Suppressor macrophage (primary cell): ENCODE measurements at places on chromosomes 5 and 9.

DNA sequence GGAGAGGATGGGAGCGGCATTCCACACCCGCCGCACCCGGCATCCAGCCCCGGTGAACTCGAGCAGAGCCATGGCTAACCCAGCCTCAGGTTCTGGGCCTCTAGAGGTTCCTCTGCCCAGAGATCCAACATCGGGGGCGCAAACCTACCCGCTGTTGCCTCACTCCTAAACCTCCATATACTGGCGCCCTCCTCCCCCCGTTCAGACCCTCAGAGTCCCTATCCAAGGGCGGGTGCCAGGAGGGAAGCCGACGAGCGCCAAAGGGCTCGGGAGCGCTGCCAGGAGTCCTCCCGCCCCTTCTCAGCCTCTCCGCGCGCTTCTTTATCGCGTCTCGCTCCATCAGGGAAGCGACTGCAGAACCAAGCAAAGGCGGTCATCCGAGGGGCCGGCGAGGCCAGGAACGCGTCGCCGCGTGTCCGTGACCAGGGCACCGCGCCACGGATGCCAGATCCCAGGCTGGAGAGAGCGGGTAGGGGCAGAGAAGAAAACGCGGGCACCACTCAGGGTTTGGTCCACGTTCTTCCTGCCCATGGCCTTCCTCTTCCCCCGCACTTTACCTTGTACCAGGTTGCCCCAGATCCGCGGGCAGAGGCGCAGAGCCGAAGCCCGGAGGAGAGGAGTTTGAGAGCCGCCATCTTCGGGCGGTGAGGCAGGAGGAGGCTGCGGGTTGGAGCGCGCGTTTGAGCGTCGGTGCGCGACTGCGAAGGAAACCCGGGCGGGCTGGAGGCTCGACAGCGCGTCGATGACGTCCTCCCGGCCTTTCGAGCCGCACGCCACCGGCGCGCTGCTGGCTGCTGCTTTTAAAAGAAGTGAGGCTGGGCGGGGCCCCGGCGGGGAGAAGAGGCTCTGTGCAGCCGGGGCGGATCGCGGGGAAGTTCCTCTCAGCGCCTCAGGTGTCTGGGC is at the start of gene OXCT1:
TSS of gene OXCT1 (minus strand) at position 702 of the 903 bp plus-strand sequence. CDS start at position 635, 67 bp downstream.
- DNase-seq = peak; percentile 85

DNA sequence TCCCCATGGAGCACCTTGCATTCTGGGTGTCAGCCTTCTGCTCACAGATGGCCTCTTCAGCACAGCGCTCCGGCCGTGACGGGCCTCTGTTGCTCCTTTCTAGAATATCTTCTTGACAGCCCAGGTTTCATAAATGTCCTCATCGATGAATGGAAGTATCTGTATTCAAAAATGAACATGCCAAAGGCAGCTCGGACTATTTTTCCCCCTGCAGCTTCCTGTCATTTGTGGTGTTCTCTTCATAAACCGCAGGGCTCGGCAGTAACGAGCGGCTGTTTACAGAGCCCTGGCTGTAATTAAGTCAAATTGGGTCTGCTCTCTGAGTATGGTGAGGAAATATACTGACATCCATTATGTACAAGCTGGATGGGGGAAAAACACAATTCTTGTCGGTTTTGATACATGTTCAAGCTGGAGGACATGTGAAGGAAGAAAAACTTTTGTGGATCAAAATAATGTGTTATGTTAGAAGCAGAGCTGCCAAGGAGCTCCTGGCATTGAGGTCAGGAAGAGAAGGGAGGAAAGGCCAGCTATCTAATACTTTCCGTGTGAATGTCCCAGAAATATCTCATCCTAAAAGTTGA is 154.1 kb upstream of the CD180 start:
- no peak for DNase-seq

GRCh38 chr5:172339264-172340180 is 56.0 kb upstream of the UBTD2 start:
- no peak for DNase-seq

GRCh38 chr5:18433336-18433735 is 799.1 kb downstream of the TAF11L14 start:
- DNase-seq = no peak

- DNase-seq = peak; percentile 63
Observed at GRCh38 chr5:61817472-61818326, 485.6 kb downstream of the ZSWIM6 start.

GRCh38 chr5:9707732-9708462 is 77.7 kb upstream of the TAS2R1 start:
- no peak for DNase-seq

GRCh38 chr9:68515326-68516017 is 25.2 kb downstream of the TMEM252 start:
- no peak for DNase-seq

- no peak for DNase-seq
Observed at GRCh38 chr5:65862384-65862783, 64.0 kb upstream of the ERBIN start.

- peak; percentile 47 for DNase-seq
Observed at GRCh38 chr5:36089989-36090388, 23.3 kb upstream of the UGT3A2 start.

GRCh38 chr5:168477060-168477459 is 9.2 kb upstream of the RARS1 start:
- DNase-seq = no peak

GRCh38 chr9:81225596-81225995 is 463.8 kb downstream of the TLE1 start:
- DNase-seq = no peak

- peak; percentile 41 for DNase-seq
Observed at GRCh38 chr5:56123531-56124243, 109.4 kb downstream of the ANKRD55 start.

GRCh38 chr5:59275510-59276324 is 617.8 kb downstream of the PDE4D start:
- peak; percentile 52 for DNase-seq

- no peak for DNase-seq
Observed at GRCh38 chr9:33230756-33231622, 9.0 kb upstream of the SPINK4 start.

DNA sequence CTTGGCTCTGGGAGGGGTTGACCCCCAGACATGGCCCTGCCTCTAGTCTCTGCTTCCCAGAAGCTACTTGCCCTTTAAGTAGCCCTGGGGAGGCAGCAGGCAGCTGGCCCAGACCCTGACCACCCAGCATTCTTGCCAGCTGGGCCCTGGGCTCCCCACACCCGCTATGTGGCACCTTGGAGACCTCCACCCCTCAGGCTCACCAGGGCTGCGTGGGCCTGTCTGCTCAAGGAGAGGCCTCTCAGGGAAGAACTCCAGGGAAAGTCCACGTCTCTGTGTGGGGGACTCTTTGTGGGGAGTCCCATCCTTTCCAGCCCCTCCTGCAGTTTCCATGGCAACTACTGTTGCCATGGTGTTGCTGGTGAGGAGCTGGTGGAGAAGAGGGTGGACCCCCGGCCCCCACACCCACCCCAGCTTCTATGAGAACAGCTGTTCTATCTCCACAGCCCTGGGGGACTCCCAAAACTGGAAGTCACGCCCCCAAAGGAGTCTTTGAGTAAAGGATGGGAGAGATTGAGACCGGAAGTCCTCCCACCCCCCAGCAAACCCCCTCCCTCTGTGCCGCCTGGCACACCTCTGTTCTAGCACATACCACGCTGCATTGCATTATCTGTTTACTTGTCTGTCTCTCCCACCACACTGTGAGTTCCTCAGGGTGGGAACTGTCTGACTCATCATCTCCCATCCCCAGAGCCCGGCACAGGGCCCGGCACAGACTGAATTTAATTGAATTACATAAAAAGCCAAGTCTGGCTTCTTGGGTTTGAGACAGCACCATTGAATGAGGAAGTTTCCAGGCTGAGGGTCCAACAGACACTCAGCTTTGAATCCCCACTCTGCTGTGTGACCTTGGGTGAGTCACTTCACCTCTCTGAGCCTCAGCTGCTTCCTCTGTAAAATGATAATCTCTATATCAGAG is 12.6 kb downstream of the DNM1 start:
- peak; percentile 9 for DNase-seq

GRCh38 chr9:89961616-89962341 is 357.0 kb downstream of the GADD45G start:
- DNase-seq = peak; percentile 19

GRCh38 chr5:113615708-113616107 is 102.2 kb downstream of the YTHDC2 start:
- no peak for DNase-seq

DNA sequence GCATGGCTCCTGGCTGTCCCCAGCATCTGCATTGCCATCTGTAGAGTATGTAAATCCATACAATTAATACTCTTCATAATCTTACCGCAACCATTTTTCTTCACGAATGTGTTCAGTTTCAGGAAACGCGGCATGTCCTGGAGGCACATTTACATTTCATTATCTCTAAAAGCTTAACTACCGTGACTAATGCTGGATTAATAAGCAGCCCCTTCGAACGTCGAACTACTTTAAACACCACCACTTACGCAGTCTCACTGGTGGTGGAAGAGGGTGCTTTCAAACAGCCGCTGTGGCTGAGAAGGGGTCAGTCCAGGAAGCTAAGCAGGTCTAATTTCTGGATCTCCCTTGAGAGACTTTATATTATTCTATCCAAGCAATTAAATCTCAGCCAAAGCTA is 85.6 kb downstream of the C5orf15 start:
- no peak for DNase-seq

DNA sequence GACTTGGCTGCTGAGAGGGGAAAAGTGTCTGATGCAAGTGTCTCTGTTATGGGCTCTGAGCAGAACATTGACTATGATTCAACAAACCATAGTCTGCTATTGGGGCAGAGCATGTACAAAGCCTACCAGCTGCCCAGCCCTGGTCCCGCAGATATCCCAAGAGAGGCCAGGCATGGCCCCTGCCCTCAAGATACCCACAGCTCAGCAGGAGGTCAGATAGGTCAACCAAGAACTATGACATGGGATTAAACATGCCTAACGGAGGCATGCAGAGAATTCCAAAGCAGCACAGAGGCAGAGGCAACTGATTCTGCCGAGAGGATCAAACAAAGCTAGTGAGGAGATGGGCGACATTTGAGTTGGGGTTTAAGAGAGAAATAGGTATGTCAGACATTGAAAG is 39.9 kb upstream of the CPLX2 start:
- no peak for DNase-seq

DNA sequence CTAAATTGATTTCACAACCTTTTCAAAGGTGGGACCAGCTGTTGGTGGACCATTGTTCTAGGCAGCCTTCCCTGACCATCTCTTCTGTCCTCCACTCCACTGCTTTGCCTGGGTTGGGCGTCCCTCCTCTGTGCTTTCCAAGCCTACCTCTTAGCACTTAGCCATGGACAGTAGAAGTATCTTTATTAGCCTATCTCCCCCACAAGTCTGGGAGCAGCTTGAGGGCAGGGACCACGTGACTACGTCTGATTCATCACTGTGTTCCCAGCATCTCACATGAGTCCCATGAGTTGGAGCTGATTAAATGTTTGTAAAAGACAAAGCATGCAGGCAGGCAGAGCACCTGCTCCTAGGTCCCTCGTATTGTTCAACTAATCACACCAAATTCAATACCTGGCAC is 20.9 kb downstream of the MORN5 start:
- no peak for DNase-seq

DNA sequence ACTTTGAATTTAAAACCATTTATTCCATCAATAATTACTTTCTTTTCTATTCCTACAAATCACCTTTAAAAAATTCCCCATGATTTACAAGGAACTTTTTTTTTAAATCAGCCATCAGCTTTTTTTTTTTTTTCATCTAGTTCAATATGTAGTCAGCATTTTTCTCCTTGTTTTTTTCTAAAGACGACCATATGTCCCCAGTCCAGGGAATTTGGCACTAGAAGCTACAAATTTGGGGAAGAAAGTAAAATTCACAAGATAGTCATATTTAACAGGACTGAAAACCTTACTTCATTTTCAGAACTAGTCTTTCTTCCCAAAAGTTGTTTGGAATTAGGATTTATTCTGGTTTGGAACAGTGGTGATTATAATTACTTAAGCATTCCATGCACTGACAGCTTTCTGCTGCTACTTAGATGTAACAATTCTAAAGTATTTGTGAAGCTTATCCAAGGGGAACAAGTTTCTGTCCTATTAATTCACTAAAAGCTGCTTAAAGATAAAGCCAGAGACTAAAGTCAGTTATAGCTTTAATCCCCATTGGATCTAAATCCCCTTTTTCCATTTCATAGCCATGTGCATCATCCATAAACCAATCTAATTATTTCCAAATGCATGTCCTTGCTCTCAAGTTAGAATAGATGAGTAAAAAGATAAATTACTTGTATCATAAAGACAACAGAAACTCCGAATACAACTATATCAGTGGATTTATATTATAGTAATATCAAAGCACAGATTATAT is 7.4 kb upstream of the SNCAIP start:
- no peak for DNase-seq

DNA sequence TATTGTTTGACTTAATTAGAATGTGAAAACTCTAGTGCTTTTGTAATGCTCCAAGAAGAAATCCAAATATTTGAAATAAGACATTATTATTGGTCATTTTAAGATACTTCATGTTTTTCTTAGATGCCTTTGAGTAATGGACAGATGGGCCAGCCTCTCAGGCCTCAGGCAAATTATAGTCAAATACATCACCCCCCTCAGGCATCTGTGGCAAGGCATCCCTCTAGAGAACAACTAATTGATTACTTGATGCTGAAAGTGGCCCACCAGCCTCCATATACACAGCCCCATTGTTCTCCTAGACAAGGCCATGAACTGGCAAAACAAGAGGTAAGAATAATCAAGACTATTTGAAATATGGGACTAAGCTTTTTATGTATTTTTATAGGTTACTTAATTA is 69.2 kb upstream of the SREK1 start:
- DNase-seq = no peak

DNA sequence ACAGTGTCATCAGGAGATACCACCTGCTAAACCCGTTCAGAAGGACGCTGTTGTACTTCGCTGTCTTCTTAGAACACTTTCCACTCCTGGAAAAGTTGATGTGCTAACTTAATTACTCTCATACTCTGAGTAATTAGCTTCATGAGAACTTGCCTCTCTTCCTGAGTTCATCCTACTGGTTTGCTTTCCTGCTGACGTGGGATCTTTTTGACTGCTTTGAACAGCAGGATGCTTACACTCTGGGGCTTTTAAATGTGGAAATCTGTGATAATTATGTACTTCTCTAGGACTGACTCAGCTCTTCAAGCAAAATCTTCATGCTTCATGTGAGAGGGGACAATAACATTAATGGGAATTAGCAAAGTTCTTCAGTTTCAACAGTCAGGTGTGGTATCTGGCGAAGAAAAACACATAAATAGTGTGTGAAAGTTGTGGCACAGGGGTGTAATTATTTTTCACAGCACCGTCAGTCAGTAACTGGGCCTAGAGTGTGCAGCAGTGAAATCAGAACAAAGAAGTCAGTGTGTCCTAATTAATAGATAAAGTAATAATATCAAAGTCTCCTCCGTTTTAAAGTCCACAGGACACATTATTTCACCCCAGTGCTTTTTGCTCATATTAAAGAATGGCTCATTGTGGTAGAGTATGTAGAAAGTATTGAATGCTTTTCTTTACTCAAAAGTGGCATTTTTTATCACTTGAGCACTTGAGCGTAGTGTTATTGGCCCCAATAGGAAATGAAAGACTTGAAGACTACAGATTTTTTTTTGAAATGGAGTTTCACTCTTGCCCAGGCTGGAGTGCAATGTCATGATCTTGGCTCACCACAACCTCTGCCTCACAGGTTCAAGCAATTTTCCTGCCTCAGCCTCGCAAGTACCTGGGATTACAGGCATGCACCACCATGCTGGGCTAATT is 140.9 kb upstream of the DMRT1 start:
- DNase-seq = no peak
